ENCODE measurements at places on chromosomes 7 and 10.

GRCh38 chr10:24008164-24009091 lies 200.5 kb upstream of the KIAA1217 start:
- no peak for DNase-seq

GRCh38 chr7:115096262-115096661 lies 174.4 kb downstream of the MDFIC start:
- DNase-seq, result no peak

GRCh38 chr10:73625004-73625883 lies 16.0 kb downstream of the MYOZ1 start:
- DNase-seq, result no peak

DNA sequence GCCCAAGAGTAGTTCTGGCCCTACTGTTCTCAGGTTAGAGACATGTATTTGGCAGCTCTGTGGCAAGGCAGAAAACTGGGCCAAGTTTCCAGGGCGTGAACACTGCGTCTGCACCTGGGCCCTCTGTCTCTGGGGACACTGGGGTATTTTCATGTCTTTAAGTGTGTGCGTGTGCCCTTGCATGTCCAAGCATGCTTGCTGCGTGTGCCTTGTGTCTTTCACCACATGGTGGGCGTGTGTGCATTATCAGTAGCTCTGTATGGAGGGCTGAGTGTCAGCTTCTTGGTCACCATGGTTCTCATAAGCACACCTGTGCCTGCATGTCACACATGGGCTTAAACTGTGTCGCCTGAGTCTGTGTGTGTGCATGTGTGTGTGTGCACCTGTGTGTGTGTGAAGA lies 69.3 kb downstream of the HIPK2 start:
- DNase-seq, result no peak

DNA sequence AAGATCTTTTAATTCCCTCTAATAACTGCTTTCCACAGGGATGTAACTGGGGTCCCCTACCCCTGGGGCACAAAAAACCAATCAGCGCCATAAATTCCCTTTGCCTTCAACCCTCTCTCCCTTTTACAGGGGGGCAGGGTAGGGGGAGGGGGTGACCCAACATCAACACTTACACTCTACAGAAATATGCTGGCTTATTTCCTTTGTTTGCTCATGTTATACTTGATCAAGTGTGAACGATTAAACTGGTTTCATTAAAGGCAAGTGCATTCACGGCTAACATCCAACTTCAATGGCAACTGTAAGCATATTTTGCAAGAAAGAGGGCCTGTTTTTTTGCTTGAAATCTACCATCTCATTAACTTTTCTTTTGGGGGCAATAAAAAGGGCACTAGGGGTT lies 2.9 kb downstream of the CTBP2 start:
- no peak for DNase-seq

DNA sequence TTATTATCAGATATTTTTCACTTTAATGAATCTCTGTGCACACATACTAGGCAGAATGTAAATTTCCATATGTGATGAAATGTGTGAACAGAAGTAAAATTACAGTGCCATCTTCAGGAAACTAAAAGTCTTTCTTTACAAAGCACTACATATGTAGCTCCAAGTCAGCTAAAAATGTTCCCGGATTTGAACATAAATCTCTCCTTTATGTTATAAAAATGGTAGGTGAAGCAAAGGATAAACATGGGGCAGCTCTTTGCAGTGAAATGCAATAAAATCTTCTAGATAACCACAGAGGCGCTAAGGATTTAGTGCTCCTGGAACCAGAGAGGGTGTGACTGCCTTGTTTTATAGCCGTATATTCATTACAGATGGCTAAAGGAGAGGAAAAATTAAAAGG lies 104.9 kb upstream of the C7orf33 start:
- DNase-seq, result no peak

- DNase-seq, result no peak
Observed at GRCh38 chr10:30029164-30029871, 30.1 kb downstream of the JCAD start.

GRCh38 chr10:57993302-57993701 lies 274.4 kb downstream of the IPMK start:
- no peak for DNase-seq

- no peak for DNase-seq
Observed at GRCh38 chr10:21989453-21990154, 13.9 kb downstream of the DNAJC1 start.

DNA sequence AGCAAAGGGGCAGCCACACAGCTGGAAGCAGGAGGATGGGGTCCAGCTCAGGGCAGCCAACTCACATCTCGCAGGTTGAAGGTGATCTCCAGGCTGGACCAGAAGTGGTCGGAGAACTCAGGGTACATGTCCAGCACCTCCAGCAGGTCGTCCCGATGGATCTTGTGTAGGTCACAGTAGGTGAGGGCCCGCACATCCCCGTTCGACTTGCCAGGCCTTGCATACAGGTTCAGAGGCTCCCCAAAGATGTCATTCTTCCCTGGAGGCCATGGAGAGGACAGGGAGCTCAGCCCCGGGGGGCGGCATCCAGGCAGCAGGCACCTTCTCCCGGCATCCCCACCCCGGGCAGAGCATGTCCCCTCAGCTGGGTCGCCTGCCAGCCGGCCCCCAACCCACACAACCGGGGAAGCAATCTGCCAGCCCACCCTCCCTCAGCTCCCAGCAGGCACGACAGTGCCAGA lies 29.3 kb downstream of the KCNH2 start:
- no peak for DNase-seq

GRCh38 chr10:32340596-32341180 lies 6.3 kb downstream of the EPC1 start:
- no peak for DNase-seq

GRCh38 chr7:460374-461116 lies 59.1 kb downstream of the PDGFA start:
- no peak for DNase-seq

DNA sequence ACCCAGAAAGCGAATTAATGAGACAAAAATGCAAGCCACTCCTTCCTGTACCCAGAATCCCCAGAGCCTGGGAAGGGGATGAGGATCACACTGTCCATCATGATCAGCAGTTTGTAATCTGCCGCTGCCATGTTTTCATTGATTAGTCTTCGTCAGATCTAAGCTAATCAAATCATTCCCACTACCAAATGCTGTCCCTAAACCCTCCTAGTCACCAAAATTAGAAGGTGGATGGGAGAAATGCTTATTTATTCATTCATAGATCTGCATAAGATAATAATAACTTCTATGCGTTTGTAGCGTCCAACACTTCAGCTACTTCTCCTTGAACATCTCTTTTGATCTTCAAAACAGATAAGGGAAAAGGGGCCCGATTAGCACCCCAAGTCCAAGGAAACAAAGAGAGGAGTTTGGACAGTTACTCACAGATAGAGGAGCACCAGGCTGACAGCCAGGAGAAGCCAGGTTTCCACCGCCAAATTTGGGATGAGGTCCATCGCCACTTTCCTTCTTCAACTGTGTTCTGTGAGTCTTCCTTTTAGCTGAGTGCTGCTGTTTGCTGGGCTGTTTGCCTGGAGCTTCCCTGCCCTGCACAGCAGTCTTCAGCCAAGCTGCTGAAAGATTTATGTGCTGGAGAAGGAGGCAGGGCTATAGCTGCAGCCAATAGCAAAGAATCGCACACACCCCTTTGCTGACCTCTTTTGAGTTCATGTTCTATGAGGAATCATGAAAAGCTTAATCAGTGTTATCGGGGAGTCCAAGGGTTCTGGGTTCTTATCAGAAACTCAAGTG lies at the start of gene CYP3A5:
Gene CYP3A5, minus strand, starts transcription at position 597 of the 792 bp plus-strand sequence. Its CDS starts 100 bp downstream, at position 497.
- DNase-seq, result no peak

GRCh38 chr7:14806891-14807290 lies 95.7 kb downstream of the DGKB start:
- no peak for DNase-seq

- DNase-seq, result no peak
Observed at GRCh38 chr10:99531026-99531695, 1.6 kb upstream of the NKX2-3 start.

- DNase-seq, result no peak
Observed at GRCh38 chr10:130282492-130283218, 146.5 kb downstream of the GLRX3 start.

GRCh38 chr7:157975401-157976372 lies 611.9 kb downstream of the PTPRN2 start:
- no peak for DNase-seq

GRCh38 chr7:128201690-128202085 lies 39.4 kb upstream of the LEP start:
- DNase-seq, result no peak

DNA sequence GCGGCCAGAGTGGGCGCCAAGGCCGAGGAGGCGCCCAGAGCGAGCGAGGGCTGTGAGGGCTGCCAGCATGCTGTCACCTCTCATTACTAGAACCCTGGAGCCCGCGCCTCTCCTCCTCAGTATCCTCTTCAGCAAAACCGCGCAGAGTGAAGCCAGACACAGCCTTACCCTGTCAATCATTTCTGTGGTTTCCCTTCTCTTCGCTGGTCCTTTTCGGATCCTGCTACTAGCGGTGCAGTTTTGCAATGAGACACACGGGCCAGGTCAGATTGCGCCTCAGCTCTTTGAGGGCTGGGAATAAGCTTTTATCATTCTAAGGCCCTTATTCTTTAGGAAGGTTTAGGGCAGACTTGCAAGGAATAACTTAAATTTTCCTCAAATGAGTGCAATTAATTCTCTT lies 55.5 kb upstream of the FAM171A1 start:
- no peak for DNase-seq

DNA sequence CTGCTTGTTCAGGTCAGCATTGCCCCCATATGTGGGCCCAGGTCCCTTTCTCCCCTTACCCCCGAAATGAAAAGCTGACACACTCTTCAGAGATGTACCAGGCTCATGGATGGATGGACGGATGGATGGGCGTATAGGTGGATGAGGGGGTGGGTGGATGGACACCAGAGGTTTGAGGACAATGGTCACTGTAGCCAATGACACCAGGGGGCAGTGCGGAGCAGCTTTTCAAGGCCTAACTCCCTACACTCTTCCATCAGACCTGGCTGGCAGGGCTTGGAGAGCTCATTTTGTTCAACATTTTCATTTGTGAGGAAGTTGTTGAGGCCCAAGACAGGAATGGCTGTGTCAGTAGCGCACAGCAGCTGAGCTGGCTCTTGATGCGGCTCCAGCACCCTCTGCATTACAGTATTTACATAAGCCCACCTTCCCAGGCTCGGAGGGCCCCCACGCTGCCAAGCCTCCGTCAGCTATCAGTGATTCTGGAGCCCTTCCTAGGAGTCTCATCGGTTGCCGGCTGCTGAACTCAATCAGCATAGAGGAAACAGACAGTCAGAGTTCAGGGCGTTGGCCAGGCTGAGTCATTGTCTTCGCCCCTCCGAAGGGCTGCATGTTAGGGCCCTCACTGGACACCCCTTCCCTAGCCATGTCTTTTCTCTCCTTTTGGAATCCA lies 11.6 kb upstream of the FFAR4 start:
- no peak for DNase-seq

- DNase-seq, result no peak
Observed at GRCh38 chr10:112475575-112476218, 28.7 kb downstream of the VTI1A start.

DNA sequence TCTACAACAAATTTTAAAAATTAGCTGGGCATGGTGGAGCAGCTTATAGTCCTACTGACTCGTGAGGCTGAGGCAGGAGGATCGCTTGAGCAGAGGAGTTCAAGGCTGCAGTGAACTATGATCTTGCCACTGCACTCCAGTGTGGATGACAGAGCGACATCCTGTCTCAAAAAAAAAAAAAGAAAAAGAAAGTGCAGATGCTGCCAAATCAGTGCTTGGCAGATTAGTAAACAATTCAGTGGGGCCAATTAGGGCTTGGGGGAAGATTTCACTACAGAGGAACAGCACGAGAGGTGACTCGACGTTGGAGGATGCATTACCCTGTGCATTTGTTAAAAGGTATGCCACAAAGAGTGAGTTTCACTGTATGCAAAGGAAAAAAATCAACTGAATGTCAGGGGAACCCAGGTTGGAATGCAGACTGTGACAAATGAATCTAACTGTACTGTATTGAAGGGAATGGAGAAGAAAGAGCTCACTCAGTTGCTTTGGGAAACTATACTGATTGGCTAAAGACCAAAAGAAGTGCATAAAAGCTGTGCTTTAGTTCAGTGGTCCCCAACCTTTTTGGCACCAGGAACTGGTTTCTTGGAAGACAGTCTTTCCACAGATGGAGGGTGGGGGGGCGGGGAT lies 31.6 kb downstream of the GARIN1A start:
- no peak for DNase-seq
